Activated naive CD8-positive, alpha-beta T cell treated with anti-CD3 and anti-CD28 coated beads for 36 hours (primary cell): ENCODE measurements at places on chromosomes 2 and 18.

- DNase-seq = no peak
Observed at GRCh38 chr2:214244847-214245246, 166.0 kb upstream of the VWC2L start.

GRCh38 chr2:182897137-182897536 lies 30.7 kb upstream of the FRZB start:
- no peak for DNase-seq

DNA sequence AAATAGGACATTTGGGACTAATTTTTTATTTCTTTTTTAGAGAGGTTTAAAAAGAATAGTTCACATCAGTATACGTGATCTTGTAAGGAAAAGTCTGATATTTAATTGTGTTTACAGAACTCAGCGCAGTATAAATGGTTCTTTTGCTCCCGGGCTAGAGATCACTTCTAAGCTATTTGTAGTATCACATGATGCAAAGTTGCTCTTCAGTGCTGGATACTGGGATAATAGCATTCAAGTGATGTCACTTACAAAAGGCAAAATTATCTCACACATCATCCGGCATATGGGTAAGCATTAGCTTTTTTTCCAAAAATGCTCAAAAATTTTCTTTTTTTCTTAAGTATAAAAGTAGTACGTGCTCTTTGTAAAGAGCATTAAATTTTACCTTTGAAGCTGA lies 37.4 kb upstream of the CYP20A1 start:
- DNase-seq = no peak

DNA sequence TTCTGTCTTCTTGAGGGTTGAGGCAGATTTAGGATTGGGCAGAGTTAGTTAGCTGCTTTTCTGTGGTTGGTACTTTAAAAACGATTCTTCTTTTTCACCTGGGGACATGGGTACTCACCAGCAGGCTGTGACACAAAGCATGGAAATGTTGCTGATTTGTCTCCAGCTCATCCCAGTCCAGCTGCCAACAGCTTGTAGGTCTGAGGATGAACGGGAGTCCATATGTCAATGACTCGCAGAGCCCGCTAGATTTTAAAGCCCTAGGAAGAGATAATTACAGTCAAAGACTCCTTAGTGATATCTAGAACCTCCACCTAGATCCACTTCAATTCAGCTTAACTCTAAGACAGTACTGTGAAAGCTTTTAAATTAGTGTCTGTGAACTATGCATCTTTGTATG lies 20.8 kb downstream of the DOK1 start:
- DNase-seq = no peak

DNA sequence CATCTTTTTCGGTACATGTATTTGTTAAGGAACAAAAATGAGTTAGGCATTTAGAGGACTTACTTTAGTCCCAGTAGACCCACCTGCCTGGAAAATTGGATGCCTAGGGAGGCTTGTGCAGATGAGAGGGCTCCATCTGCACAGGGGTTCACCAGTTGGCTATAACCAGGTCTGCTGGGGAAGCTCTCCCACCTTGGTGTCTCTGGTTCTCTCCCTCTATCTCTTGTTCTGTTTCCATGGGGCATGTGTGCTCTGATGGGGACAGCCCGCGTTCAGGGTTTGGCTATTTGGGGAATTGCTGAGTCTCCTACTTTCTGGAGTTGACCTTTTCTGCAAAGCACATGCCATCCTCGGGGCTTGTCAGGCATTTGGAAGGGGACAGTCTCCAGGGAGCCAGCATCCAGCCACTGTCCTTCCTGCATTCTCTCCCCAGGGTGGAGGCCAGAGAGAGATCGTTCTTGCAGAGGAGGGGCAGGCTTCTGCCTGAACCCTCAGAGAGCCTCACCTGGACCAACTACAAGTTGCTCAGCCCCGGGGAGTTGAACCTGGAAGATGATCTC lies 157.3 kb downstream of the KLHL29 start:
- no peak for DNase-seq

DNA sequence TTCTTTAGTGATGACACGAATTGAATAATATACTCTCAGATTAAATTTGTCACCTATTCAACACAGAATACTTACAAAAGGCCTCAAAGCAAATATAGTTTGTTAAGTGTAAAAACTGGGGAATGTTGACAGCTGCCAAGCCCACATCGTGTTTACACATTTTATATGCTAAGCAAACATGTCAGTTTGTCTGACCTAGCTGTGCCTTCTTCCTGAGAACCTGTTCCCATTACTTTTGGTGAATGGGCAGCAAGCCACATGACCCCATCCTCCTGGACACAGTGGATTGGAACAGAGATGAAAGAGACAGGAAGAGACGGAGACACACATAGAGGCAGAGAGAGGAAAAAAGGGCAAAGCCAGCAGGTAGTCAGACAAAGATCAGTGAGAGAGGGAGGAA lies 22.9 kb upstream of the CUL3 start:
- no peak for DNase-seq

DNA sequence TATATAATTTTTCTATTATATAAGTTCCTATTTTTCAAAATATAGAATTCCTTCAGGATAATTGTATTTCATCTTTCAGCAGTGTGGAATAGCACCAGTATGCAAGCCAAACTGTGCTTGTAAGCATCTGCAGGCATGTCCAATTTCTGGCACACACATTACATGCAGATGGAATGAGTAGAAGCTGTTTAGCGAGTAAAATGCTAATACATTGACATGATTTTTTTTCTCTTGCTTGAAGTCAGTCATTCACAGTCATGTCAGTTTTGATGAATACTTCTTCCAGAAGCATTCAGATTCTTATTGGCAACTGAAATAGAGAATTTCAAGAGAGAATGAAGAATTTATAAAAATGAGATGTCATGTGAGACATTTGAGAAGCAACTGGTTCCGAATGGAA lies 109.4 kb downstream of the CERS6 start:
- no peak for DNase-seq

- DNase-seq = no peak
Observed at GRCh38 chr2:177250461-177250860, 14.1 kb downstream of the NFE2L2 start.

DNA sequence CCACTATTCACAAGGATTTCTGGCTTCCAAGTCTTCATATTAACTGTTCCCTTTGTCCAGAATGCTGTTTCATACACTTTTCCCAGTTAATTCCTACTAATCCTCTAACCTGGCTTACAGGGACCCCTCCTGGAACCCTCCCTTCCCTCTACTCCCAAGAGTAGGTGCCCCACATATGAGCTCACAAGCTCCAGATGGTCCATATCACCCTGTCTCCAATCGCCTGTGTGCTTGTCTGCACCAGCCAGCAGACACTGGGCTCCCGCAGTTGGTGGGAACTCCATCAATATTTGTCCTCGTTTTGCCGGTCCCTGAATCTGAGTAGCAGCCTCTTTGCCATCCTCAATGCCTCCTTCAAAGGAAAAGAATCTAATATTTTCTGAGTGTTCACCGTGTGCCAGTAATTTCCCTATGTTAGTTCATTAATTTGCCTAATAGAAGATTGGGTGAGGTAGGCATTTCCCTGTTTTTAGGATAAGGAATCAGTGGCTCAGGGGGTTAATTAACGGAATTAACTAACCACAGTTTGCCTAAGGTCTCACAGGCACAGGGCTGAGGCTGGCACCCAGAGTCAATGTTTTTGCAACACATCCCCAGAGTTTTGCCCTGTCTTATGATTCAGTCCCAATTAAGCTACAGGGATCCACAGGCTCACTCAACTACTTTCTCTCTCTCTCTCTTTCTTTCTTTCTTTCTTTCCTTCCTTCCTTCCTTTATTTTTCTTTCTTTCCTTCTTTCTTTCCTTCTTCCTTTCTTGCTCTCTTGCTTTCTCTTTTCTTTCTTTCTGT lies 141.6 kb upstream of the CYP1B1 start:
- DNase-seq = no peak

DNA sequence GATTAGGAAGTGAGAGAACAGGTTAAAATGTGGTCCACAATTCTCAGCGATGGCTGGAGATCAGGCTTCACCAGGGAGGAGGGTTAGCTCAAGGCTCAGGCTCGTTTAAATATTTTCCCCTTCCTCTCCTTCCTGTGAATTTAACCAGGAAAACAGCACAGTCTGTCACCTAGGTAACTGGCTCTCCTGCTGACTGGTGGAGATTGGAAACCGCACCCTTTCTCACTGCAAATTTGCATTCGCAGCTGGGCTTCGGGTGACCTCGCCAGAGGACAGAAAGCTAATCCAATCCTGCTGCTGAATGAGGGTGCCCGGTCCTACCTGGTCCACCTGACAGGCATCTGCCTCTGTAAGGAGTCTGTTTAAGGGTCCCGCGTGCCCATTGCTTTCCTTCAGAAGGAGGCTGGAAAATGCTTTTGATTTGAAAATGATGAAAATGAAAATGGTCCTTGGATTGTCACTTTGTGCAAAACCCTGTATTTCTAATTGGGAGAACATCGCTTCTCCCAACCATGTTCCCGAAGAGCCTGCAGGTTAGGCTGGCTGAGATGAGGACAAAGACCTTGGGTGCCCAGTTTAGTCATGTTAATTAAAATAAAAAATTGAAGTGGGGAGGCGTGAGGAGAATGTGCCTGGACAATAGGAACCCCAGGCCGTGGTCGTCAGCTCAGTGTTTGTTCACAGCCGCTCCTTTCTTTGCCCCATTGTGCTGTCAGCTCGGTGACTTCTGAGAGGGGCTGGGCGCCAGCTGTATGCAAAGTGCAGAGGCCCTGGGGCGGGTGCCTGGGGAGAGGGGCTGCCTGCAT lies 43.4 kb upstream of the MTCL1 start:
- no peak for DNase-seq
